ENCODE measurements at places on chromosomes 2 and 18. TPM values are rescaled to one million over a fixed set of nuclear protein-coding genes. Genes with fewer than 3 reads are reported as not detected.

Gene TNFRSF11A
- 23.5 TPM for polyA plus RNA-seq

- DNase-seq: no peak
Measured at GRCh38 chr2:142585785-142586184, 291.7 kb upstream of the KYNU start.

Gene MC2R
- polyA plus RNA-seq: not detected

Gene ECEL1
- polyA plus RNA-seq: not detected

- no peak for DNase-seq
Measured at GRCh38 chr18:44589693-44590355, 90.9 kb upstream of the SETBP1 start.

DNA sequence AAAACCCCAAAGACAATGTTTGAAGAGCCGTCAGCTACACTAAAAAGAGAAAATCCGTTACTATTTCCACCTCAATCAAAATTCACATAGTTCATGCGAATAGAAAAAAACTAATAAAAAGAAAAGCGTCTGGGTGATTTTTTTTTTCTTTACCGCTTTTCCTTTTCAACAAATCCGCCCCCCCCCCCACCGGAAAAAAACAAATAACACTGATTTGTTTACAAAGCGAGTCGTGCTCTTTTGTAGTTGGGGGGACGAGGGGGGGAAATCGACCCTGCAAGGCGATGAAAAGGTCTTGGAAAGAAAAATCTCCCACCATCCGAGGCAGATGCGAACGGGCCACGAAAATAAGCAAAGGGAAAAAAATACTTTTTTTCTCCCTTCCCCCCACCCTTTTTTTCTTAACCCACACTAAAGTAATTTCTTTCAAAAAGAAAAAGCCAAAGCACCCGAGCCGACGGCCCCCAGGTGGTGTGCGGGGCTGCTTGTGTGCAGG is 638 bp downstream of the ZNF521 start:
- DNase-seq: no peak
